ENCODE measurements at places on chromosomes 7 and 10. TPM values are rescaled to one million over a fixed set of nuclear protein-coding genes. Genes with fewer than 3 reads are reported as not detected.

DNA sequence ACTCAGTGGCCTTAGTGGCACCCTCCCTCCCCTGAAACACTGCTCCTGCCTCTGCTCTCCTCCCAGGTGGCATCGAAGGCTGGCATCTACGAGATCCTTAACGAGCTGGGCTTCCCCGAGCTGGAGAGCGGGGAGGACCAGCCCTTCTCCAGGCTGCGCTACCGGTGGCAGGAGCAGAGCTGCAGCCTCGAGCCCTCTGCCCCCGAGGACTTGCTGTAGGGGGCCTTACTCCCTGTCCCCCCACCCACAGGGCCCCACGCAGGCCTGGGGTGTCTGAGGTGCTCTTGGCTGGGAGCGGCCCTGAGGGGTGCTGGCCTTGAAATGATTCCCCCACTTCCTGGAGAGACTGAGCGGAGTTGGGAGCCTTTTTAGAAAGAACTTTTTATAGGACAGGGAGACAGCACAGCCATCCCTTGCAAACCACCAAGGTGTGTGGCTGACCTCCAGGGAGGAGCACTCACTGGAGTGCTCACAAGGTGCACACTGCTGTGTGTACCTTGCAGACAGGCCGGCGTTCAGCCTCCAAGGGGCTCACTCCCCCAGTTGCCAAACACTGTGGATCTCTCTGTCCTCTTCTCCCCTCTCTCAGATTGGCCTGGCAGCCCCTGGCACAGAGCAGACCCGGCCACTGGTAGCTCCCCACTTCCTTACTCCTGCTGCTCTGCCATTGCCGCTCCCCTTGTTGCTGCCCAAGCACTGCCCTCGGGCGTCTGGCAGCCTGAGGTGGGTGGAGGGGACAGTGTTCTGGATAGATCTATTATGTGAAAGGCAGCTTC is 35.8 kb downstream of the PRF1 start:
- no peak for ATAC-seq

DNA sequence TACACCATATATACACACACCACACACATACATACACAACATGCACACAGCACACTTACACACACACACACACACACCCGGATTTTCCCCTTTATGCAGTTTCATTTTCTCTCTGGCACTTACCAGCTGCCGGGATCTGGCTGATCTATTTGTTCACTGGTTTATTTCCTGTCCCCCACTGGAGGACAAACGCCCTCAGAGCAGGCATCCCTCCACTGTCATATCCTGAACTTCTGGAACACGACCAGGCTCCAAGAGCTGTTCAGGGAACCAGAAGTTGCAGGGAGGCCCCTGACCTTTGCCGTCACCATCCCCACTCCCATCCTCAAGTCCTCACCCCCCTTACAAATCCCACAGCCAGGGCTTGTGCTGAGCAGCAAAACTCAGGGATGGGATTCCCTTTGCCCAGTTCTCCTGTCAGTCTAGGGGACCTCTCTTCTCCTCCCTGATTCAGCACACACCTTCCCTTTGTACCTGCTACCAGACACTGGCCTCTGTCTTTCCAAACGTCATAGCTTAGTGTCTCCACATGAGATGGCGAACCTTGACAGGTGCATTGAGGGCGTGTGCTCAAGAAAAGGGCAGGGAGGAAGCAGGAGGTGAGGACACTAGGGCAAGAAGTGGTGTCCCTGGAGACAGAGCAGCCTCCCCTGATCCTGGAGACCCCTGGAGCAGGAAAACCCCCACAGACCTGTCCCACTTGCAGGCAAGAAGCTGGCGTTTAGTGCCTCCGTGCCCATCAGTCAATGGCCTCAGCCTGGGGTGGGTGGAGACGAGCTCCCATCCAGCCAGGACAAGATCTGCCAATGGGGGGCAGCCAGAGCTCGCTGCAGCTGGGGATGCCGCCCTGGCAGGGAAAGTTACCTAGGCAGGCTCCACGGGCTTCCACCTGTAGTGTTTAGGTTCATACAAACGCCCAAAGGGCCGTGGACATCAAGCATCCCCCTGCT is 12.7 kb upstream of the DOCK1 start:
- no peak for ATAC-seq

EPHB4 gene
- total RNA-seq = 22.1 TPM

INHBA gene
- total RNA-seq = 0.36 TPM

DNA sequence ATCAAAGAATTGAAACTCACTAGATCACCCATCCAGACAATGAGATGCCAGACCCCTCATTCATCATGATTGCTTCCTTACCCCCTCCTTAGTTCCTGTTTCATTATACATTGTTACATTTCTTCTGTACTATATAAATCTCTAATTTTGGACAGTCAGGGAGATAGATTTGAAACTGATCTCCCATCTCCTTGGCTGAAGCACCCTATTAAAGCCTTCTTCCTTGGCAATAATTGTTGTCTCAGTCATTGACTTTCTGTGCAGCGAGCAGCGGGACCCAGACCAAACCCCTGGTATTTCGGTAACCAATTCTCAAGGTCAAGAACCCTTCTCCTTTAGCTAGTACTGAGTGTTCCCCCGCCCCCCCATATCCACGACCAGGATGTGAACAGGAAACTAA is 100.2 kb downstream of the ABLIM1 start:
- ATAC-seq = no peak

GRCh38 chr7:141362580-141363435 is 188.4 kb upstream of the AGK start:
- ATAC-seq = no peak

- no peak for ATAC-seq
These were observed 51.8 kb downstream of the MARCHF5 start for GRCh38 chr10:92342796-92343195.

CYP2C19 gene
- total RNA-seq = 0.38 TPM

RAB19 gene
- total RNA-seq = not detected

- ATAC-seq = no peak
These were observed 244.3 kb downstream of the PHF14 start for GRCh38 chr7:11217848-11218565.

- no peak for ATAC-seq
These were observed 114.7 kb upstream of the ADCY1 start for GRCh38 chr7:45459476-45459875.

TAS2R3 gene
- 1.1 TPM for total RNA-seq

DNA sequence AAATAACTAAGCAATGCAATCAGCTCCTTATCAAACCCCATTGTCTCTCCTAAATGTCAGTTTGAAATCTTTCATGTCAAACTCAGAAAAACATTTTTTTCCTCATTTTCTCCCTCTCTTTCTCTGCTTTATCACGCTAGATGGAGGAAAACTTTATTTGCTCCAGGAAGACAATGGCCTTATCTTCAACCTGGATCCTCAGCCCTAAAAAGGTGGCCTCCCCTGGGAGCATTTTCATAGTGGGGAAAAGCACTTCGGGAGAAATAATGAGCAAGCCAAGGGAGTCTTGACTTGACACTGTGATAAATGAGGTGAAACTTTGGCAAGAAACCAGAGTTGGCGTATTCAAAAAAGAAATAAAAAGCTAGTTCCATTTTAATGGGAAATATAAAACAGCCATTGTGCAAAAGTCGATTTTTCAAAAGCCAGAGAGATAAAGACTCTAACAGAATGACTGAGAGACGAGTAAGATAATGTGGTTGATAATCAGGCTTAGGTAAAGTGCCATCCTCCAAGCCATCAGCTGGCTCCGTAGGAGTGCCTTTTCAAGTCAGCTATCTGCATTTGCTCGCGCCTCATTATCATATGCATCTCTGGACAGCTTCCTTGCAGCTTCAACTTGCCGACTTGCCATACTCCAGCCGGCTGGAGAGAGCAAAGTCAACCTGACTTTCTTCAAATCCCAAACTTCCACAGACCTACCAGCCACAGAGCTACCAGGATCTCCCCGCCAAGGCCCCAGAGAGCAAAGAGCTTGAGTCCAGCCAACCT is 19.9 kb downstream of the HABP2 start:
- ATAC-seq = no peak

DNA sequence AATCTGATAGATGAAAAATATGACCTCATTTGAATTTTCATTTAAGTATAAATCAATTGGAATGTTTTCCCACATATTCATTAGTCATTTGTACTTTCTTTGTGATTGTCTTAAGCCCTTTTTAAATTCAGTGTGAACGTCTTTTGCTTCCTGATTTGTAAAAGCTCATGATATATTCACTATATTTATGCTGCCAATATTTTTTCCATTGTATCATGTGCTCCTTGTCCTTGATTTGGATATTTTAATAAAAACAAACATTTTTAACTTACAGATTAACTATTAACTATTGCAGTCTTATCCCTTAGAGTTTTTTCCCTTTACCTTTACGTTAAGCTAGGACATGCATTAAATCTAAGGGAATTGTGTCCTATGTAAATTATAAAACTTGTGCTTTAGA is 157.7 kb downstream of the ADAM12 start:
- no peak for ATAC-seq

- no peak for ATAC-seq
These were observed 307.7 kb downstream of the MDFIC start for GRCh38 chr7:115229401-115230105.

GRCh38 chr7:50404392-50404791 is 45.8 kb downstream of the FIGNL1 start:
- ATAC-seq = no peak

DNA sequence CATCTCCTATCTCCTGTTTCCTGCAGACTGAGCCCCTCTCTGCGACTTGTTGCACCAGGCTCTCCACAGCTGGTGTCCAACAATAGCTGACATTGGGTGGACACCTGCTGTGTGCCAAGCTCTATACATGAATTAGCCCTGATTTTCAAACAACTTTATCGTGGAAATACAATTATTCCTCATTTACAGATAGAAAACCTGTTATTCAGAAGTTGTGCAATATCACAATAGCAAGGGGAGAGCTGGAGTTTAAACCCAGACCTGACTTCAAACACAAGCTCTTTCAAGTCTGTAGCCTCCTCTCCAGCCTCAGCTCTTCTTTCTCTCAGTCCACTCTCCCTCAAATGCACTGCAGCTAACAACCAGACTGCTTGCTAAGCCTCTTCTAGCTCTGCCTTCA is 168.8 kb downstream of the HECW1 start:
- no peak for ATAC-seq

OR13A1 gene
- not detected for total RNA-seq

RARRES2 gene
- 6.5 TPM for total RNA-seq

DNA sequence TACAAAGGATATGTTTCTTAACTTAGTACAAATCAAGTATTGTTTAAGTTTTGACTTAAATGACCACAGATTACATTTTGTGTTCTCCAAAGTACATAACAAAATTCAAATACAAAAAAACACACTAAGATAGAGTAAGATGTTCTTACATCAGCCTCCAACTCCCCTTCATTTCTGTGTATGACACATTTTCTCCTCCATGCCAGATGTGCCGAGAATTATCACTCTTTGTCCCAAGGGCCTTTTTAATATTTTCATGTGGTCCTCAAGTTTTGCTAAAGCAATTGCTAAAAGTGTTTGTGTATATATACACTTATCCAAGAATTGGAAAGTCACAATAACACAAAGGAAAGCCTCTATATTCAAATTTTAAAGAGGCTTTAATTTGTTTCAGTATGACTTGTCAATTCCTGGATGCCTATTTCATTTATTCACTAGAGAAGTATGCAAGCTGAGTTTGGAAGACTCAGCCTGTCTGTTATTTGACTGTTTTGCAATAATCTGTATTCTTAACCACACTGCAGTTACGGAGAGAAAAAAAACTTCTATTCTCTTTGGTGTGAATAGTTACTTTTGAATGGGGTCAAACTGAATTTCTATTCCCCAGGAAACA is 586.4 kb upstream of the SEMA3D start:
- ATAC-seq = no peak

DNA sequence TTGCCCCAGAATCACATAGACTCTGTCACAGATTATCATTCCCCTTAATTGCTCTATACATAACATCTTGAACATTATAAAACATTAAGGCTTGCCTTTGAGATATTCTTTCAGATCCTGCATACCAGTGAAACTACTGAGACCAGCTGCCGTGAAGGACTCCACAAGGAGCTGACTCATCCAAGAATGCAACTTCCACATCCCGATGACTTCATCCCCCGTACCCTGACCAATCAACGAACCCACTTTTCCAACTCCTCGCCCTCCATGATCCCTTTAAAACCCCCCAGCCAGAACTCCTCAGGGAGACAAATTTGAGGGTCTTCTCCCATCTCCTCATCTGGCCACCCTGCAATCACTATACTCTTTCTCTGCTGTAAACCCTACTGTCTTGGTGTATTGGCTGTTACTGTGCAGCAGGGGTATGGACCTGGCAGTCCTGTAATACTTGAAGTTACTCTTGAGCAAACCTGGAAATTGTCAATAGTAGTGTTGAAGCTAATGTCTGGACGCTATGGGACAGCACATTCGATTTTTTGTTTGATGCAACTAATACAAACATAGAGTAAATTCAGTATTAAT is 49.8 kb downstream of the HTR5A start:
- ATAC-seq = no peak

SP4 gene
- total RNA-seq = 23.3 TPM

RBM20 gene
- 12.1 TPM for total RNA-seq

- no peak for ATAC-seq
These were observed 2.0 kb downstream of the RHEB start for GRCh38 chr7:151517601-151518104.

DNA sequence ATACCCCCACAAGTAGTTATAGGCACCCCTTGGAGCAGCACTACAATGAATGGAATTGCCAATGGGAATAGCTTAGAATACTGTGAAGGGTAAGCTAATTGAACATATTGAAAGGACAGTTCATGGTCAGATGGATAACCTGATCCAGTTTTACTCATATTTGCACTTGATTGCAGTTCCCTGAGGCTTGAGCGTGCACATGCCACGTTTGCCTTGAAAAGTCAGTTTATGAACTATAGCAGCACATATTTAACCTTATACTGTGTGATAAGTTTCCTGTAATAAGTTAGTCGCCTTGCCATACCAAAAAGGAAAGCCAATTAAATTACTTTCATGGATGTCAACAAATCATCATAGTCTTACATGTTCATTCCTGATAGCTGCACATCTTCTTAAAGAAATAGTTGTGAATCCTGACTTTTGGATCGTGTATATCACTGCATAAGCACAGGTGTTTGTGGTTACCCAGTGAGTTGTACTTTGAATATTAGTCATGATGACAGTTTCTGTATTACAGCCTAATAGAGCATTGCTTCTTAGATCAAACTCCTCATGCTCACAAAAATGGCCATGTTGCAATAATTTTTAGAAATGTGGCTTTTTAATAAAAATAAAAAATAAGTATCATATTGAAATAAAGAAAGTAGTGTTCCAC is 21.6 kb downstream of the DNTT start:
- no peak for ATAC-seq

- no peak for ATAC-seq
These were observed 602.8 kb downstream of the KCNMA1 start for GRCh38 chr10:77034795-77035194.
